ENCODE measurements at places on chromosomes 7 and 10. TPM values are rescaled to one million over a fixed set of nuclear protein-coding genes. Genes with fewer than 3 reads are reported as not detected.

The CEP55 gene
- total RNA-seq: 64.5 TPM

The SPDYE11 gene
- not detected for total RNA-seq

The DOCK4 gene
- 2.0 TPM for total RNA-seq

The ASIC3 gene
- total RNA-seq: 1.1 TPM

The HOXA5 gene
- total RNA-seq: 4.9 TPM

The CALML3 gene
- 0.18 TPM for total RNA-seq

The OLAH gene
- not detected for total RNA-seq

The CYP26A1 gene
- 0.93 TPM for total RNA-seq

- no peak overlapping the region for H3K4me3 ChIP-seq
- no peaks in the 10 kb centered on the region for H3K36me3 ChIP-seq
- no peak overlapping the region for H3K27ac ChIP-seq
Measured at GRCh38 chr10:103621783-103622125, 128.2 kb downstream of the NEURL1 start.

GRCh38 chr7:84469034-84469433 is 274.4 kb upstream of the SEMA3A start:
- DNase-seq: no peak
- no peak overlapping the region for H3K27ac ChIP-seq
- no peak overlapping the region for H3K4me3 ChIP-seq
- H3K27me3 ChIP-seq: no peaks in the 10 kb centered on the region
- H3K36me3 ChIP-seq: no peaks in the 10 kb centered on the region

DNA sequence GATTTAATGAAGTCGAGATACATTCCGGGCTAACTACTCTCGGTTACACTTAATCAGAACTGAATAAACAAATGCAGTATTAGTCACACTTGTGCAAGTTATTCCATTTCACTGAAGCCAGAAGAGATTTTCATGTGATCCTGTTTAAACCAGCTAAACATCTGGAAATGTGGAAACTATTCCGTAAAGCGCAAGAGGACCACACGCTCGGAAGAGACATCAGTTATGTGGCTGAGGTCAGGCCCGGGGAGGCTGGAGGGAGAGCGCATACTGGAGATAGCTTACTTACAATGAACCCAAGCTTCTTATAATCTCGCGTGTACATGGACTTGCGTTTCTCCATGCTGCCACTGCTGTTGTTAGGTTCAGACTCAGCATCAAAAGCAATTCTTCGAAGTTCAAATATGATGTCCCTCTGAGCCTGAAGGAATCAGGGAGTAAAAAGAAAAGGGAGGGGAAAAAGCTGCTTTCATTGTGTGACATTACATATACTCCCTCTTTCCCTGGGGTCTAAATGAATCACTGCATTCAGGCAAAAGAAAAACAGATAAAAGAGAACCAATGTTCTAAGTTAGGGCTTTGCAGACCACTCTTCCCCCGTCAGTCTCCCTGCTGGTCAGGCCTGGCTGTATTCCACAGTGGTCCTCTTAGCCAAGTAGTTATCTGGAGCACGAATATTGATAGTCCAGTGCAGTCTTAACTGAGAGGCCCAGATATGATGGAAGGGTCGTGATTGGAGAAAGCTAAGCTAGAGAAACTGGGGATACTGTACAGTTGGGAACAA is 237.4 kb downstream of the ELMO1 start:
- DNase-seq: no peak
- no peak overlapping the region for H3K27ac ChIP-seq
- no peak overlapping the region for H3K4me3 ChIP-seq
- no peaks in the 10 kb centered on the region for H3K36me3 ChIP-seq
- no peaks in the 10 kb centered on the region for H3K4me1 ChIP-seq

- H3K27me3 ChIP-seq: no peaks in the 10 kb centered on the region
- H3K4me3 ChIP-seq: no peak overlapping the region
Measured at GRCh38 chr10:124511205-124512039, 49.8 kb downstream of the LHPP start.

GRCh38 chr7:94446308-94446707 is 51.6 kb downstream of the COL1A2 start:
- no peak for DNase-seq
- no peak overlapping the region for H3K4me3 ChIP-seq
- H3K36me3 ChIP-seq: no peaks in the 10 kb centered on the region
- no peaks in the 10 kb centered on the region for H3K27me3 ChIP-seq
- H3K4me1 ChIP-seq: peaks cover 15% of the 10 kb centered on the region
- no peak overlapping the region for H3K27ac ChIP-seq

GRCh38 chr7:98881561-98882315 is 3.4 kb downstream of the TRRAP start:
- peaks cover 2% of the 10 kb centered on the region for H3K36me3 ChIP-seq
- H3K27ac ChIP-seq: no peak overlapping the region
- H3K27me3 ChIP-seq: no peaks in the 10 kb centered on the region
- DNase-seq: no peak
- no peaks in the 10 kb centered on the region for H3K4me1 ChIP-seq
- H3K4me3 ChIP-seq: no peak overlapping the region

DNA sequence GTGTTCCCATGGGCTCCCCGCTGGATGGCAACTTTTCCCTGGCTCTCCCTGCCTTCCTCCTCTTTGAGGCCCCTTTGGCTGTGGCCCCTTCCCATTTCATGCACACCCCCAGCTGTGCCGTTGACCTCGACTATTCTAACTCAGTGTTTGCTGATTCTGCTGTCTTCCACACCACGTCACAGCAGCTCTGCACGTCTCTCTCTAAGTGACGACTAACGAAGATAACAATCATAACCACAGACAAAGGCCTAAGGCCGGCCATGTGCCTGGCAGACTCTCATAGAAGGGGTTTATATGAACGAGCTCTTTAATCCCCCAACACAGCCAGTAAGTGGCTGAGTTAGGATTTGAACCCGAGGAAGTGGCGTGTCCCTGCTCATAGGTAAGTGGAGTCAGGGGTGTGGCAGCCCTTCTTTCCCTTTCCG is 151.5 kb upstream of the SHH start:
- H3K4me1 ChIP-seq: no peaks in the 10 kb centered on the region
- no peaks in the 10 kb centered on the region for H3K36me3 ChIP-seq
- no peak overlapping the region for H3K27ac ChIP-seq
- H3K27me3 ChIP-seq: no peaks in the 10 kb centered on the region
- no peak for DNase-seq

- H3K4me1 ChIP-seq: peaks cover 66% of the 10 kb centered on the region
- H3K36me3 ChIP-seq: peaks cover 4% of the 10 kb centered on the region
- H3K27ac ChIP-seq: no peak overlapping the region
- no peak for DNase-seq
- H3K4me3 ChIP-seq: no peak overlapping the region
Measured at GRCh38 chr7:20199015-20199737, 18.0 kb downstream of the MACC1 start.

DNA sequence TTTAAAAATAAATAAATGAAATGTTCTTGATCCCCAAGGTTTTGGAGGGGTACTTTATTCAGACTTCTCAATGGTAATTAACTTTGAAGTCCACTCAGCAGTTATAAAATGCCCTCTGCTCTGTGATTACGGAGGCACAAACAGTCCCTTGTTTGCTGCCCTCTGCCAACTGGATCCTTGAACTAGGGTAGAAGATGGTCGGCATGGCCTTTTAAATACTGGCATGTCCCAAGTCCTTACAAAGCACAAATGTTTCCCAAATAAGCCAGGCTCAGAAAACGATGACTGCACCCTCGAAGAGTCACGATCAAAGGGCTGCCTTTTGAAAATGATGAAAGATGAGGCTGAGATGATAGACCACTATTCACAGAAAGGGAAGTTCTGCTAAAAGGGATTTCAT is 47.0 kb downstream of the GFRA1 start:
- H3K4me1 ChIP-seq: no peaks in the 10 kb centered on the region
- no peaks in the 10 kb centered on the region for H3K36me3 ChIP-seq
- no peak for DNase-seq

DNA sequence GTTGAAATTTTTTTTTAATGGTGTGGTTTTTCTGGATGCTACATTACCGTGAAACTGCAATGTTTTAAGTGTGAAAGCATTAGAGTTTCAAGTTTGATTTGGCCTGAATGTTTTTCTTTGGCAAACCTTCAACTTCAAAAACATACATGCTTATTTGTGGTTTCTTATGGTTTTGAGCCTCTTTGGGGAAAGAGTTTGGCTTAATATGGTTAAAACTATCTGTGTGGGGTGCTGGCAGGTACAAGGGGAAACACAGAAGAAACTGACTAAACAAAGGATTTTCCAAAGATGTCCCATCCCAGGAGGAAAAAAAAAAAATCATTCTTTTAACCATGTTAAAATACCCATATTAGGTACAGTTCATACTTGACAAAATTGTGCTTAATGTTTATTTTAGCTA is 121.1 kb downstream of the HGF start:
- no peaks in the 10 kb centered on the region for H3K36me3 ChIP-seq
- no peak for DNase-seq
- H3K4me3 ChIP-seq: no peak overlapping the region
- H3K27me3 ChIP-seq: no peaks in the 10 kb centered on the region
- H3K4me1 ChIP-seq: no peaks in the 10 kb centered on the region

DNA sequence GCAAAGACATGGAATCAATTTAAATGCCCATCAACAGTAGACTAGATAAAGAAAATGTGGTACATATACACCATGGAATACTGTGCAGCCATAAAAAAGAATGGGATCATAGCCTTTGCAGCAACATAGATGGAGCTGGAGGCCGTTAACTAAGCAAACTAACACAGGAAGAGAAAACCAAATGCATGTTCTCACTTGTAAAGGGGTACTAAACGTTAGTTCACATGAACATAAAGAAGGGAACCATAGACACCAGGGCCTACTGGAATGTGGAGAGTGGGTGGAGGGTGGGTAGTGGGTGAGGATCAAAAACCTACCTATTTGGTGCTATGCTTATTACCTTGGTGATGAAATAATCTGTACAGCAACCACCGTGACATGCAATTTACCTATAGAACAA is 78.4 kb upstream of the GSDME start:
- H3K27me3 ChIP-seq: no peaks in the 10 kb centered on the region
- no peaks in the 10 kb centered on the region for H3K36me3 ChIP-seq
- peaks cover 20% of the 10 kb centered on the region for H3K4me1 ChIP-seq
- H3K4me3 ChIP-seq: no peak overlapping the region
- no peak for DNase-seq

DNA sequence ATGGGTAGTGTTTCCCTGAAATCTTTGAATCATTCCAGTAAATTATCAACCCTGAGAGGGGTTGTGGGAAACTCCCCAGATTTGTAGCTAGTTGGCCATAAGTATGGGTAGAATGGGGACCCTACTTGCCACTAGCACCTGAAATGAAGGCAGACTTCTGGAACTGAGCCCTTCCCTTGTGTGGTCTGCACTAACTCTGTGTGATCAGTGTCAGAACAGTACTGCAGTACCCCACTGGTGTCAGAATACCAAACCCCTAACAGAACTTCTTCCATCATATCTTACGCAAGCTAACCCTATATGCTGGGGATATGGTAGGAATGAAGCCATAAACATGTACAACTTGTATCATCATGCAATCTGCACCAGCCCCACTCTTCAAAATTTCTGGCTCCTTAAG is 50.8 kb downstream of the ABI1 start:
- no peak for DNase-seq
- peaks cover 6% of the 10 kb centered on the region for H3K4me1 ChIP-seq
- H3K27me3 ChIP-seq: no peaks in the 10 kb centered on the region

GRCh38 chr10:125038637-125039036 is 96.7 kb downstream of the ZRANB1 start:
- H3K4me3 ChIP-seq: no peak overlapping the region
- no peaks in the 10 kb centered on the region for H3K36me3 ChIP-seq
- H3K27me3 ChIP-seq: no peaks in the 10 kb centered on the region
- no peak for DNase-seq

GRCh38 chr7:152969335-152969734 is 209.8 kb downstream of the ACTR3B start:
- H3K27me3 ChIP-seq: no peaks in the 10 kb centered on the region
- no peak for DNase-seq
- no peaks in the 10 kb centered on the region for H3K36me3 ChIP-seq
- H3K27ac ChIP-seq: no peak overlapping the region
- H3K4me3 ChIP-seq: no peak overlapping the region

DNA sequence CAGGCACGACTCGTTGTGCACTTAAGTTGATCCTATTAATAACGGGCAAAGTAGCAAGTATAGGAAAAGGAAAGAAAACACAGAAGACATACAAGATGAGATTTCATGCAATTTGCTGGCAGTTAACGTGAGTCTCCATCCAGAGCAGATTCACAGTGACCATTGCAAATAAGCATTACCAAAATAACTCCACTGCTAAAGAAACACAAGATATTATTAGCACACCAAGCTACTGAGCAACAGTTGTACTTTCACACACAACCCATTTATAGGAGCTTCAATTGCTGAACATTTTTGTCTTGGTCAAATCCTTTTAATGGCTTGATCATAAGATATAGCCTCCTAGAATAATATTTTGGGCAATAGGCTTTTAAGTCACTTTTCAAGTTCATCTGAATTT is 187.7 kb upstream of the HGF start:
- no peak overlapping the region for H3K27ac ChIP-seq
- H3K27me3 ChIP-seq: no peaks in the 10 kb centered on the region
- no peak for DNase-seq
- H3K36me3 ChIP-seq: no peaks in the 10 kb centered on the region
- H3K4me3 ChIP-seq: no peak overlapping the region

GRCh38 chr10:69334302-69335062 is 56.2 kb downstream of the HK1 start:
- H3K27ac ChIP-seq: peak overlapping the region; percentile 86
- H3K4me3 ChIP-seq: no peak overlapping the region
- peaks cover 83% of the 10 kb centered on the region for H3K4me1 ChIP-seq
- H3K36me3 ChIP-seq: no peaks in the 10 kb centered on the region
- no peaks in the 10 kb centered on the region for H3K27me3 ChIP-seq
- no peak for DNase-seq

DNA sequence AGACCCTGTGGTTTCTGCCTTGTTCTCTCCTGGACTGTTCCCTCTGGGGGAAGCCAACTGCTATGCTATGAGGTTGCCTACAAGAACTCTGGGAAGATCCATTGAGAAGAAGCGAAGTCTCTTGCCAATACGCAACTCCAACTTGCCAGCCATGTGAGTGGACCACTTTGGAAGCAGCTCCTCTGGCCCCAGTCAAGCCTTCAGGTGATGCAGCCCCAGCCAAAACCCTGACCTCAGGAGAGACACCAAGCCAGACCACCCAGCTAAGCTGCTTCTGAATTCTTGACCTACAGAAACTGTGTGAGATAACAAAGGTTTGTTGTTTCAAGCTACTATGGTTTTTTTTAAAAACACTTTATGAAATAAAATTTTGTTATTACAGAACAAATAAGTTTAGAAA is 20.2 kb upstream of the MYL7 start:
- H3K4me1 ChIP-seq: no peaks in the 10 kb centered on the region
- DNase-seq: no peak
- H3K36me3 ChIP-seq: no peaks in the 10 kb centered on the region

Measured in Caco-2 (cell line).